ENCODE measurements at places on chromosomes 7 and 10.

DNA sequence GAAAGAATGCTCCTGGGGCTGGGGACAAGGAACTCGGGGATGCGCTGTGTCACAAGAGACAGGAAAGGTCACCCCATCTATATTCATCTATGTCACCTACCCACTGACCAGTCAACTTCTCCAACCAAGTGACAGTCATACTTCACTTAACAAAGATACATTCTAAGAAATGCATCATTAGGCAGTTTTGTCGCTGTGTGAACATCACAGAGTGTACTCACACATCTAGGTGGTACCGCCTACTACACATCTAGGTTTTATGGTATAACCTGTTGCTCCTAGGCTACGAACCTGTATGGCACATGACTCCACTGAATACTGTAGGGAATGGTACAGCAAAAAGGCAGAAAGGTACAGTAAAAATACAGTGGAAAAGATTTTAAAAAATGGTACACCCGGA, 3.8 kb upstream of the ADAM12 start:
- no peak for DNase-seq

GRCh38 chr10:3294919-3295581, 122.5 kb upstream of the PITRM1 start:
- DNase-seq = no peak

GRCh38 chr7:35253710-35254495, at the start of gene TBX20:
Gene TBX20, minus strand, starts transcription at chr7:35254100. Its CDS starts 480 bp downstream, at chr7:35253620.
- no peak for DNase-seq

GRCh38 chr10:58299580-58299979, 30.6 kb downstream of the CISD1 start:
- DNase-seq = no peak

- DNase-seq = no peak
Measured at GRCh38 chr10:7045891-7046599, 364.8 kb downstream of the SFMBT2 start.

DNA sequence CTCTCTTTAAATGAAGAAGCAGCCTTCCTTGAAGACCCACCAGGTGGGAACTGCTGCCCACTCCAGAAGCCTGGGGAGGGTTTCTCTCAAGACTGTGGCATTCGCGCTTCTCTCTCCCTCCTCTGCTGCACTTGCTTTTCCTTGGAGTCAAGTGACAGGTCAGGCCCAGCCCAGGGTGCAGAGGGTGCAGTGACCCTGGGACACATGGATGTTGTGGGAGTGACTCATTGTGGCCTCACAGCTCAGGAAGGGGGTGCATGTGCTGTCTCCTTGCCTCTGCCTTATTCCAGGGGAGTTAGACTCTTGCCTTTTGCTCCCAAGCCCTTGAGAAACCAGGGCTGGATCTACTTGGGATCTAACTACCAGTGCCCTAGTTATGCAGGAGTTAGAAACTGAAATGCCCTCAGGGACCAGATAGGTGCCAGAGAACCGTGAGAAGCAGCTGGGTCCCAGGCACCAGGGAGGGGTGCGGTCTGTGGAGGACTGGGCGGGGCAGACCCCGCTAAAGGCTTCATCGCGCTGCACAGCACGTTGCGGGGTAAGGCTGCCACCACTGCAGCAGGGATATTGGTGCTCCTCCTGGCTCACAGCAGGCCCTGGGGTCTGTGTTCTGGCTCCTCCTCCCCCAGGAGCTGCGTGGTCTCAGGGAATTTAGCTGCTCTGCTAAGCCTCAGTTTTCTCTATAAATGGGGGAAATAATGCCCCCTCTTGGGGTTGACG, 11.4 kb downstream of the FAM241B start:
- no peak for DNase-seq

DNA sequence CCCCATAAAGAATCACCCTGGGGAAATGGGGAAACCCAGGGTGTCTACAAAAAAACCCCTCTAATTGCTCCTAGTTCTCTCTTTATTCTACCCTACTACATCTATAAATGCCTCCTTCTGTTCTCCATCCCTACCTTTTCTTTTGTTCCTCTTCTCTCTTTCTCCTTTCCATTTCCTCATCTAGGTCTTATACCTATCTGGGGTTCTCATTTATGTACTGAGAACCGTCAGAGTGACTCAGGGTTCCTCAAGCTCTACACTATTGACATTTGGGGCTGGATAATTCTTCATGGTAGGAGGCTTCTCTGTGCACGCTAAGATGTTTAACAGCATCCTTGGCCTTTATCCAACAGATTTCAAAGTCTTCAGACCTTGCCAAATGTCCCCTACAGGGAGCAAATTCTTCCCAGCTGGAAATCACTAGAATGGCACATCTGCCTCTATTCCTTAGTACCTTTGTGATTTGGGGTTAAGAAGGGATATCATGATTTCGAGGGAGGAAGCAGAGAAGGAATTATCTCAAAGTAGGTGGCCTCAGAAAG, 137.4 kb upstream of the PTN start:
- no peak for DNase-seq

GRCh38 chr7:114086537-114086913, 167.7 kb upstream of the PPP1R3A start:
- DNase-seq = no peak

GRCh38 chr7:139708541-139708940, 69.3 kb downstream of the HIPK2 start:
- DNase-seq = no peak

GRCh38 chr7:103932389-103932788, 57.1 kb downstream of the RELN start:
- DNase-seq = no peak

Measured in thoracic aorta (tissue), 2 donors.